ENCODE measurements at places on chromosomes 5 and 9. TPM values are rescaled to one million over a fixed set of nuclear protein-coding genes. Genes with fewer than 3 reads are reported as not detected.

- no peak for ATAC-seq
These were observed 1262.2 kb downstream of the EFNA5 start for GRCh38 chr5:106408570-106408969.

- no peak for ATAC-seq
These were observed 37.8 kb downstream of the GABRP start for GRCh38 chr5:170821257-170821800.

GRCh38 chr5:81513473-81513872, 119.5 kb upstream of the ACOT12 start:
- ATAC-seq = no peak

DNA sequence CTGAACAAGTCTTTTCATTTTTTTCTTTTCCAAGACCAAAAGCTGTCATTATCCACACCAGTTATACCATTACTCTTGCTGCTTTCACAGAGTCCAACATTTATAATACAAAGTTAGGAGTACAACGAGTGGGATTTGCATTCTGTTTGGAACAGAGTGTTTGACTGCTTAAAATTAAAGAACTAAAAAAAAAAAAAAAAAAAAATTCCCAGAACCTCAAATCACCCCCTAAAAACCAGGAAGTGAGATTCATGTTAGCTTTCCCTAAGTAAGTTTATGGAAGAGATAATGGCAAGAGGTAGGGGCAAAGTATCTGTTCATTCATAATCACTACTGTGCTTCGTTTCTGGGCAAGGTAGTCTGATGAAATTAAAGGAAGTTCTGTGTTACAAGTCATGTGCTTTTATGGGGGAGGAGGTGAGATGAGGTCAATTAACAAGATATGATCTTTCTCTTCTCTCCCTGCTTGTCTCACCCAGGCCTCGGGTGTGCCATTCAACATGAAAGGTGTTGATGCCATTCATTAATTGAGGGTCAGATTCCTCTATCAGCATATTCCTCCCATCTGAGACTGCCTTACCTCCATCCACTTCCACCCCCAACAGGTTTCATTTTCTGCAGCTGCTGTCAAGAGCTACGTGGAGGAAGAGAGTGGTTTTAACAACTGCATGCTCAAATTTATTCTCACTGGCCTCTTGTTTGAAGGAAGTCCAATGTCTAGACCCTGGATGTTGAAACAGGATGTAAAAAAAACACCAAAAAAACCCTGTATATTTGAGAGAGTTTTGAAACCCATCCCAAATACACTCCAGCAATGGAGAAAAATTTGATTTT, 58.1 kb downstream of the MARCHF3 start:
- ATAC-seq = no peak

GRCh38 chr5:124053340-124053739, 541.4 kb downstream of the CSNK1G3 start:
- ATAC-seq = no peak

DNA sequence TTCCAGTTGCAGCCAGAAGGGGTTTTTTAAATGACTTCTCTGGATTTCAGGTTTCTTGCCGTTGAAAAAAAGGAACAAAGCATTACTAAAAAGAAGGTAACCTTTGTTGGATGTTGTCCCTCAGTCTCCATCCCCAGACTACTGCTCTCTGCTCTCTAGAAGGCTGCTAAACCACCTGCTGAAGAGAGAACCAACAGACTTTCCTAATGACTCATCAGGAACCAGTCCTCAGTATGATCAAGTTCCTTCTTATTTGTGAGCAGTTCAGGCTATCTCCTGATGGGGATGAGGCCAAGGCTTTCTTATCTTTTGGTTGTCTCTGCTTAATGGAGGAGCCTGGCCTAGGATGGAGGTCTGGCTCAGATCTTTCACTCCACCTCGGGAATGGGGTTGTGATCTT, 4.1 kb downstream of the KIF4B start:
- ATAC-seq = no peak

GRCh38 chr9:72526901-72527800, 5.7 kb downstream of the TMC1 start:
- peak; percentile 87 for ATAC-seq

DNA sequence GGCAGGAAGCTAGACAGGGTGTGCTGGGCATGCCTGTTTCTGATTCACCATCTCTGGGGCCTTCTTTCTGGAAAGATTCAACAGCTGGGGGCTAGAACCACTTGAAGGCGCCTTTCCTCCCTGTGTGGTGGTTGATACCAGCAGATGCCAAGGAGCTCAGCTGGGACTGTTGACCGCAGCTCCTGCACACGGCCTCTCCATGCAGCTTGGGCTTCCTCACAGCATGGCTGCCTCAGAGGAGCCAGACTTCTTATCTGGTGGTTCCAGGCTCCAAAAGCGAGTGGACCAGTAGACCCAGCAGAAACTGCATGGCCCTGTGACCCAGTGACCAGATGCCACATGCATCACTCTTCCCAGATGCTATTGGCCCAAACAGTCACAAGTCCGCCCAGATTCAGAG, 74.7 kb upstream of the COL5A1 start:
- no peak for ATAC-seq

- ATAC-seq = no peak
These were observed 8.0 kb downstream of the NUDT2 start for GRCh38 chr9:34337403-34337802.

DNA sequence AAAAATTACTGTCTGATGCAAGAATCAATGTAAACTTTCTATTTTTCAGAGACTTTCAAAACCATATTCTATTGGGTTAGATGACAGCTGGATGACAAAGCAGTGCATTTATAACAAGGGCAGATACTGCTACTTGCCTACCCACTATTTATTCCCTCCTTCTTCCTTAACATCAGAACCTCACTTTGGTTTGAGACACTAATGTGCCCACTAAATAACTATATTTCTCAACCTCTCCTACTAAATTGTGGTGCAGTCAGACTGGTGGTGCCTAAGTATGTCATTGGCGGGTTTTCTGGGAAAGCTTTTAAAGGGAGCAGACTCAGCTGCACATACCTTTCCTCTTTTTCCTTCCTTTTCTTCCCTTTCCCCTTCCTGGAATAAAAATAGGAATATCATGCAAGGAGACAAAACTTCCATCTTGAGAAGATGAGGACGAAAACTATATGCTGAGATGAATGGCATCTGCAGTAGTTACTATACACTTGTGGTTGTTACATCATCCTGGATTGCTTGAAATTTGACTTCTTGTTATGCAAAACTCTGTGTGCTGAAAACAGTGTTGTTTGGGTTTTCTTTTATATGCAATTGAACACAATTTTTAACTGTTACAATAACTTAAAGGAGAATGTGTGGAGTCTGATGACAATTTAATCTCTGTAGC, 43.8 kb downstream of the PRR16 start:
- no peak for ATAC-seq

DNA sequence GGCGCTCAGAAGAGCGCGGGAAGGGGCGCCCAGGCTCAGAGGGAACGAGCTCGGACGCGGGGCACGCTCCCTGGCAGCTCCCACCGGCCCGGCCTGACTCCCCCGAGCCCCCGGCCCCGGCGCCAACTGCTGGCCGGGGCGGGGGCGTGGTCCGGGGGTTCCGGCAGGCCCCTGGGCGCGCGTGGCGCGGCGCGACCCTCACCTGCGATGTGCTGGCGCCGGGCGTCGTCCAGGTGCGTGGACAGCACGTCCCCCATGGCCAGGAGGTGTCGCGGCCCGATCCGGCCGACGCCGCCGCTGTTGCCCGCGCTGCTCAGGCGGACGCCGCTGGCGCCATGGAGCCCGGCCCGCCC, 43.5 kb upstream of the STXBP1 start:
- ATAC-seq = peak; percentile 6

GRCh38 chr9:126397056-126397455, 70.4 kb downstream of the MVB12B start:
- no peak for ATAC-seq

DNA sequence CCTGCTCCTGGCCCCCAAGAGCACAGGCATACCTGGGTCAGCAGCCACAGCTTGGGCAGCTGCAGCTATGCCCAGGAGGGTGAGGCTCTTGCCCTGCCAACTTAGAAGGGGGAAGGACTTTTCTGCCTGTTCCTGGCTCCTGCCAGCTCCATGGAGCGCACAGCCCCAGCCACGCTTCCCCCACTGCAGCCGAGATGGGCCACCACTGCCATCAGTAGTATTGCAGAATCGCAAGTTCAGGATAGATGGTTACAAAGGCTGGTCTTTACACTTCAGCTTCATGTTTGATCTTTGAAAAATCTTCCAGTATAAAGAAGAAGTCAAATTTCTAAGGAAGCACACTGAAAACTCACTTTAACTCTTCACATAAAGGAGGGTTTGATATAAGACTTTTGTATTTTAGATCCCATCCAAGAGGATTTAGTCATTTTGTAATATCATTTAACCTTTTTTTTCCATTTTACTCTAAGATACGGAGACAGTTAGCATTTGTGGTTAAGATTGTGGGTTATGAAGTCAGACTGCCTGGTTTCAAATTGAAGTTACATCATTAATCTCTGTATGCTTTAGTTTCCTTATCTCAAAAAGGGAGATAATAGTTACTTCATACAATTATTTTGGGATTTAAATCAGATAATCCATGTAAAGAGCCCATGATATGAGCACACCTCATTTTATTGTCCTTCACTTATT, 81.8 kb downstream of the NLN start:
- no peak for ATAC-seq

DNA sequence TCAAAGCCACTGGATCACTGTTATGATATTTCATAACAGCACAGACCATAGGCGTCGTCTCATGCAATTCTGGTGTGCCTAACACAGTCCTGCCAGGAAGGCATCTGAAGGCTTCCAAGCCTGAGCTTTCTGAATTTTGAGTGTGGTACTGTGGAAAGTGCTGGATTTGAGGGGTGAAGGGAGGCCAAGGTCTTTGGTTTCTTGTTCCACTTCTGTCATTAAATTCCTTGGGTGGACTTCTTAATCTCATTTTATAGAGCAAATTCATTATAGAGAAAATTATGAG, 441.3 kb upstream of the PIK3R1 start:
- peak; percentile 53 for ATAC-seq

GRCh38 chr5:155475318-155475717, 461.8 kb downstream of the KIF4B start:
- ATAC-seq = no peak

- ATAC-seq = no peak
These were observed 17.9 kb downstream of the ANKH start for GRCh38 chr5:14853685-14854084.

DNA sequence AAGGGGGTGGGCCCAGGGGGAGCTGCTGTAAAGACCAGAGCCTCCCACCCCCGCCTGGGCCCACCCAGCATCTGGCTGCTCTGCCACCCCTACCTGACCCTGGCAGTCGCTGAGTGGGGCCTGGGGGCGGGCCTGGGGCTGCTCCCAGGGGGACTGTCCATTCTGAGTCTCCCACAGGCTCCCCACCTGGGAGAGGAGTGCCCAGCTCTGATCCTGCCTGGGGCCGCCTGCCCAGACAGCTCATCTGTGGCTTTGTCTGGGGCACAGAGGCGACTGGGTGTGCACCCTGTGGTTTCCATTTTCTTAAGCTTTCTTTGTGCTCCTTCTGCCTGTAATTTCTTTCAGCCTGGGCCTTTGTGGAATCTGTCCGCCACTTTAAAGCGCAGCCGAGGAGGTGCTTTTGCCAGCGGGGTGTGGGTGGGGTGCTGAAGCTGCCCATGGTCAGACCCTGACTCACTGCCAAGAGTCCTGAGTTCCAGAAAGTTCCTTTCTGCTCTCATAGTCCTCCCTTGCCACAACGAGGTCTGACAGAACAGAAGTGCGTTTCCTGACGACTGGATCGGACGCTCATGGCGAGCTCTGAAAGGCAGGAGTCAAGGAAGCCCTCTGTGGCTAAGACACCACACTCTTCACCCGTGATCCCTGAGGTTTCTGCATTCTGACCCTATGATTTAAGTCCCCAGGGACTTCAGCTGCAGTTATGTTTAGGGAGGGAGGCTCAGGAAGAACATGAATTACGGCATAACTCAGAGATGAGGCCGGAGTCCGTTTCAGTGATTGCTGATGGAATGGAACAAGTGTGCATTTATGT, 225.0 kb downstream of the FANCC start:
- ATAC-seq = peak; percentile 1

- no peak for ATAC-seq
These were observed 81.1 kb upstream of the RPS23 start for GRCh38 chr5:82359272-82359671.

- no peak for ATAC-seq
These were observed 299.3 kb upstream of the IRX4 start for GRCh38 chr5:2182020-2182419.

DNA sequence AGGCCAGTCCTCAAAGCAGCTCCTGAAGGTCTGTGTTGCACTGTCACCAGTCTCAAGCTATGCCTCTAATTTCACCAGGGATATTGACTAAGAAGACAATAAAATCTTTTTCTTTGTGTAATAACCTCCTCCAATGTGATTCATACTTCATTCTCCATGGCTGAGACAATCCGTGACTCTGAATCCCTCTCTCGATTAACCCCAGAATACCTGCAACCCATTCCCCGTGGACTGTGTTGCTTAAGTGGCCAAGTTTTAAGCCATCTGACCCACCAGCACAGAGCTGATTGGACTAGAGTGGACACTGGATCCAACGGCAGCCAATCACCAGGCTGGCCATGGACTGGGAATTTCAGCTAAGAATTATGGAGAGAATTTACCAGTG, 5.4 kb upstream of the CCIN start:
- ATAC-seq = peak; percentile 12

DNA sequence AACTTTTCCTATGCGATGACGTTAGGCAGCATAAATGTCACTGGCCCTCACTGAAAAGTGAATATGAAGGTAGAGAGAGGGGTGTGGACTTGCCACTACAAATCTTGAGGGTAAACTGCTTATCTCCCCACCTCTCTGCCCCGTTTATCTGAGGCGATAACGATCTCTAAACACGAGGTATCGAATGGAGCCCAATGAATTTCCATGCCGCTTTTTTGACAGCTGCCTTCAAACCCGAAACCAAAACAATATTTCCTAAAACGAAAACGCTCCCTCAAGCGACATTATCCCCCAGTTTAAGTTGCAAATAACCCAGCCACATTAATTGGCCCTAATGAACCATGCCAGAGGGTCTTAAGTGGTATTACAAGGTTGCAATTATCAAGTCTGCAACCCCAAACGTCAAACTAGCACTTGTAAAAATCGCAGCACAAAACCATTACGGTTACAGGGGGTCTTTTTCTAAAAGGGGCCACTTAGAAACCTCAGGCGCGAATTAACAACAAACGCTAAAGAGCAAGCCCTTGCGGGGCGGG, 1.4 kb downstream of the NR3C1 start:
- no peak for ATAC-seq

DNA sequence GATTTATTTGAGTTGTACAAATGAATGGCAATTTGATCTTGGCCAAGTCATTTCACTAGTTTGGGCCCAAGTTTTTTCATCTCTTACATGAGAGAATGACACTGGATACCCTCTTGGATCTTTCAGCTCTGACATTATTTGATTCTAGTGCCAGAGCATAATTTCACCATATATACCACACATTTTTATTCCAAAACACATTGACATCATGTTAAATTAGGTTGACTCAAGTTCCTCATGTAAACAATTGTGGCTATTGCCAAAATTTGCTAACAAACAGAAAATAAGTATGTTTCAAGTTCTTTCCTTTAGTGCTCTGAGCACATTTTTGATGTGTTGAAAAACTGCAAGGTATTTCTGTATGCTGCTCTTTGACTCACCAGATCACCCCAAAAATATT, 375.8 kb downstream of the ZNF608 start:
- ATAC-seq = no peak

The LMNB1 gene
- total RNA-seq = 3.2 TPM

The PTPN3 gene
- total RNA-seq = 1.4 TPM

The TEX53 gene
- not detected for total RNA-seq

The ADAM19 gene
- 19.3 TPM for total RNA-seq

The TMEM171 gene
- total RNA-seq = not detected

The PDGFRB gene
- 87.5 TPM for total RNA-seq

The ARAP3 gene
- total RNA-seq = 5.3 TPM

The MACIR gene
- total RNA-seq = 4.7 TPM

The RASEF gene
- total RNA-seq = 0.13 TPM

The SEC61B gene
- 79.1 TPM for total RNA-seq

The IGIP gene
- total RNA-seq = 36.6 TPM

Measured in gastroesophageal sphincter (tissue), 4 donors.